RWPE2 (cell line): ENCODE measurements at places on chromosomes 3 and 15.

DNA sequence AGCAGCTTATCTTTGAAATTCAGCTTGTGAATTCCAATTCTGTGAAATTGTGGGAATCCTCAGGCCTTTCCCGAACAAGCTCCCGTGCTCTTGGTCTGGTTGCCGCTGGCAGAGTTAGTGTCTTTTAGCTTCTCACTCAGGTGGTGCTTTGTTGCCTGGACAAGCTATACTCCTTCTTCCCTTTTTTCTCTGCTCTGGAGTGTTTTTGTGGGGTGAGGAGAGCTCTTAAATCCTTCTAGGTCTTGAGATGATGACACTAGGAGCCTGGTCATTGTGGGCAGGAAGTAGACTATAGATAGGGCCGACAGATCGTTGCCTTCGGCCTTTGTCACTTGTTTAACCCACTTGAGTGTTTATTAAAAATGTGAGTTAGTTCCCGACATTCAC is 93.8 kb downstream of the SLCO3A1 start:
- no peaks in the 10 kb centered on the region for H3K36me3 ChIP-seq
- peaks cover 59% of the 10 kb centered on the region for H3K4me1 ChIP-seq
- DNase-seq = no peak
- H3K27me3 ChIP-seq = no peaks in the 10 kb centered on the region

GRCh38 chr3:21544076-21544462 is 206.9 kb downstream of the ZNF385D start:
- H3K36me3 ChIP-seq = no peaks in the 10 kb centered on the region
- no peak overlapping the region for H3K4me3 ChIP-seq
- H3K27ac ChIP-seq = no peak overlapping the region
- DNase-seq = no peak
- no peaks in the 10 kb centered on the region for H3K4me1 ChIP-seq

GRCh38 chr3:20040548-20041196 is 426 bp downstream of the KAT2B start:
- peak overlapping the region; percentile 65 for H3K27ac ChIP-seq
- H3K36me3 ChIP-seq = no peaks in the 10 kb centered on the region
- peaks cover 7% of the 10 kb centered on the region for H3K4me1 ChIP-seq
- DNase-seq = peak; percentile 74
- H3K27me3 ChIP-seq = no peaks in the 10 kb centered on the region

- no peaks in the 10 kb centered on the region for H3K4me1 ChIP-seq
- H3K27me3 ChIP-seq = no peaks in the 10 kb centered on the region
- no peak overlapping the region for H3K4me3 ChIP-seq
- H3K36me3 ChIP-seq = no peaks in the 10 kb centered on the region
- no peak for DNase-seq
Measured at GRCh38 chr3:147049821-147050220, 356.5 kb downstream of the ZIC4 start.

DNA sequence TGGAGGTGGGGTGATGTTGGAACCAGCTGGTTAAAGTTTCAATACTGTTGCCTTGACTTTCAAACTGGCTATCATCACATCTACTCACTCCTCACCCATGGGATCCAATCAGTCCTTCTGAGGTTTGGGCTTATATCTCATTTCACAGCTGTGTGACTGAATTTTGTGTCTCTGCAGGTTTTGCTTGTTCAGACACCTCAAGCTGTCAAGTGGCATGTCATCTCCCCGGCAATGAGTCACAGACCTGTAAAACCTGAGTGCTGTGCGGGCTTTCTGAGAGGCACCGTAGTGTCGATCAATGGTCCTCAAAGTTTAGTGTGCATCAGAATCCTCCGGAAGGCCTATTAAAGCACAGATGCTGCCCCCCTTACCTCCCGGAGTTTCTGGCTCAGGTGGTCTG is 86.4 kb upstream of the RORA start:
- H3K36me3 ChIP-seq = no peaks in the 10 kb centered on the region
- no peak for DNase-seq
- no peak overlapping the region for H3K4me3 ChIP-seq
- H3K4me1 ChIP-seq = no peaks in the 10 kb centered on the region
